ENCODE measurements at places on chromosomes 3 and 15.

- DNase-seq: no peak
Measured at GRCh38 chr3:183699238-183699947, 1.8 kb downstream of the YEATS2 start.

GRCh38 chr3:62376906-62377877 is 3.8 kb upstream of the FEZF2 start:
- no peak for DNase-seq

- no peak for DNase-seq
Measured at GRCh38 chr3:4986175-4986781, 7.0 kb downstream of the BHLHE40 start.

- DNase-seq: no peak
Measured at GRCh38 chr3:113507501-113508067, 7.4 kb downstream of the SPICE1 start.

DNA sequence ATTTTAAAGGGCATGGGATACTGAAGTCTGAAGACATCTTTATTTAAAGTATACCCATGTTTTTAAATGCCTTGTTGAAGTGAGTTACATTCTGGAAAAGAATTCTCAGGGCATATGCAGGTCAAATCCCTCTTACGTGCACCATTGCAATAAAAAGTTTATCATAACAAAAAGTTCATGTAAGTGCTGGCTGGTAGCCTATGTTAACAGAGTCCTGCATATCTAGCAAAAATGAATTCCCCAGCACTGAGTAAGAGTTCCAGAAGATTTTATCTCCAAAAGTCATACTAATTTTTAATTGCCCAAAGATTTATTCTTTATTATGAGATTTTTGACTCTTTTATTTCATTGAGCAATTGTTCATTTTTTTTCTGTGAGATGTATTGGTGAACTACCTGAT is 104.7 kb upstream of the ROBO1 start:
- no peak for DNase-seq

DNA sequence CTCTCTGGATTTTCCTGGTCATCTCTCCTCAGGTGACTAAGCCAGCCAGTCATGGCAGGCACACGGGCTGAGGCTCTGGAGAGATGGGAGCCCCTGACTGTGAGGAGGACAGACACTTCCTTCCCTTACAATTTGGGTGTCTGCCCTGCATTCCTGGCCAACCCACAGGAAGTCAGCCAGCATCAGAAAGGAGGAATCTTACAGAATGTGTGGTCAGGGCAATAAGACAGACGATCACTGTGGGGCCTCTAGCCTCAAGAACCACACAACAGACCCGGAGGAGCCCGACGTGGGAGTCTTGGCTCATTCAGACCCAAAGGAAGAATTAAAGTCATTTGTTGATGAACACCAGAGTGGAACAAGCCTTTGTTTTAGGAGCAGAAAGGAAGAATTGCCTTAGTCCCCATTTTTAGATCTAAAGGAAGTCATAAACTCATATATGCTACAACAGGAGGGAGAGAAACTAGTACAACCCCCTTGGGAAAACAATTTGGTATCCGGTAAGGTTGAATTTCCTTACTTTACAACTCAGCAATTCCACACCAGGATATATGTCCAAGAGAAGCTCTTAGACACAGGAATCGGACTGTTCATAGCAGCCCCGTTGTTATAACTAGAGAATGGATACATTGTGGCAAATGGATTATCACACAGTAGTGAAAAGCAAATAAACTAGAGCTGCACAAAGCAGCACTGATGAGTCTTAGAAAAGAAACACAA is 62.2 kb downstream of the ABTB1 start:
- no peak for DNase-seq

DNA sequence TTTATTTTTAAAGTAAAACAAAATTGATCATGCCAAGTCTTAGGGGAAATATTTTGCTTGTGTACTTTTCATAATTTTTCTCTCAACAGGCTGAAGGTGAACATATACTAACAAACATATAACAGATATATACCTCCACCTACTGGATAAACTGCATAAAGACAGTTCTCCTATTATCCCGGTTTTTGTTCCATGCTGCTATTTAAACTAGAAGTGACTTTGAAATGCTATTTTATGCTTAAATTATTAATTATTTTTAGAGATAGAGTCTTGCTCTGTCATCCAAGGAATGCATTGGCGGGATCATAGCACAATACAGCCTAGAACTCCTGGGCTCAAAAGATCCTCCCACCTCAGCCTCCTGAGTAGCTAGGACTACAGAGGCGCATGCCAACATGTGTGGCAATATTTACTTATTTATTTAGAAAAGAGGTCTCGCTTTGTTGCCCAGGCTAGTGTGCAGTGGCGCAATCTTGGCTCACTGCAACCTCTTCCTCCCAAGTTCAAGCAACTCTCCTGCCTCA is 49.8 kb downstream of the ST3GAL6 start:
- no peak for DNase-seq

GRCh38 chr3:65130782-65131181 is 443.0 kb upstream of the ADAMTS9 start:
- no peak for DNase-seq

GRCh38 chr3:40655551-40655950 is 130.8 kb downstream of the ZNF621 start:
- no peak for DNase-seq

GRCh38 chr3:5348229-5348902 is 160.9 kb downstream of the EDEM1 start:
- DNase-seq: no peak

DNA sequence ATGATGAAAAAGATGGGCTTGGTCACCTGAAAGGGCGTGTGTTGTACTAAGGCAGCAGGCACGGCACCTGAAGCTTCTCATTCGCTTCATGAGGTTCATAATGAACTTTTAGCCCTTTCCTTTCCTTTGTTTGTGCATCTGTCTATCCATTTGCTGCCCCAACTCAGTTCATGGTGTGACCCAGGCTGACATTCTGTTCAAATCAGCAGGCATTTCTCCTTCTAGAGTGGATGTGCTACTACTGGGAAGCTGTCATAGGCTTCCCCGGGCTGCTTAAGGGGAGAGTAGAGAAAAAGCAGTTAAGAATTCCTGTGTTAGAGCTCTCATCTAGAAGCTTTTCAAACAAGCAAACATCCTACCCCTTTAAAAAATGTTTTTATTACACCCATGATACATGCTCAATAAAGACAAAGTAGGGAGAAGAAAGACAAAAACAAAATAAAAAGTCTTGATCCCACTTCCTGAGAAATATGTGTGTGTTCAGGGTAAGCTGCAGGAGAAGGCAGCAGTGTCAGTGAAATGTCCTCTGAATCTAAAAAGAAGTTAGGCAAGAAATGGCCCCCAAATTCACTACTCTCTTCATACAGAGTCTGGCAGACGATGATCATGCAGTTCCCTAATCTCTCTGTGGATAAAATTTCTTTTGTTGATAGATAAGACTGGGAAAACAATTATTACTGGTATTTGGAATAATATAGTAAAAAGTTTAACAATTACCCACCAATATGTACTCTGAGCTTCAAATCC is 136.9 kb upstream of the PFN2 start:
- DNase-seq: no peak

GRCh38 chr3:14876921-14877333 is 58.2 kb downstream of the FGD5 start:
- no peak for DNase-seq

DNA sequence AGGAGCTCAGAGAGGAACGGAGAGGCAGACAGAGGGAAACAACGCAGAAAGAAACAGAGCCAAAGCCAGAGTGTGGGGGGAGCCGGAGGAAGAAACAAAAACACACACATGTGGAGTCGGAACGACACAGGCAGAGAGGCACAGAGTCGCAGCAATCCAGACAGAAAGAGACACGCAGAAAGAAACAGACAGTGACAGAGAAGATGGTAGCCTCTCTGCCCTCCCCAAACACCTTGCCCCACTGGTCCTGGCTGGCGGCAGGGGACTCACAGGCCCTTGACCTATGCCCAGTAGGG is 1.7 kb downstream of the NCKIPSD start:
- DNase-seq: no peak

- DNase-seq: no peak
Measured at GRCh38 chr3:86794361-86795065, 196.4 kb downstream of the VGLL3 start.

GRCh38 chr3:175338775-175339535 is 479.8 kb downstream of the NAALADL2 start:
- no peak for DNase-seq

- no peak for DNase-seq
Measured at GRCh38 chr15:46222826-46223225, 588.0 kb downstream of the SQOR start.

GRCh38 chr3:23115171-23115877 is 87.8 kb upstream of the UBE2E2 start:
- no peak for DNase-seq

GRCh38 chr3:111302063-111302462 is 230.4 kb downstream of the NECTIN3 start:
- no peak for DNase-seq

DNA sequence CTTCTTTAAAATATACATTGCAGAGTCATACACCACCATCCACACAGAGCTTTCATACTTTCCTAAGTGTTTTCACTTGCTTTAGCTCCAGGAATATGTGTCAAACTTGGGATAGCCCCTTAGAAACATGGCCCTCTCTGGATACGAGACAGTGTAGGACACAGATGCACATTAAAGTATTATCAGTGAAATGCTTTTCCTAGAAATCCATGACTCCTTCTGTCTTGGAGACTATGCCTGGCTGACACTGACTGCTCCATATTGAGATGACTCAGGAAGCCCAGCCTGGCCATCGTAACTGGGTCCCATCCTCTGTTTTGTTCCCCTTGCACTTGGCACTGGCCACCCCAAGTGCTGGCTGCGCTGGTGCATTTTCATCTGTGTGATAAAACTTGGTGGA is 204.8 kb downstream of the PDZRN3 start:
- no peak for DNase-seq

- DNase-seq: no peak
Measured at GRCh38 chr3:57298041-57298440, 5.6 kb upstream of the ASB14 start.

DNA sequence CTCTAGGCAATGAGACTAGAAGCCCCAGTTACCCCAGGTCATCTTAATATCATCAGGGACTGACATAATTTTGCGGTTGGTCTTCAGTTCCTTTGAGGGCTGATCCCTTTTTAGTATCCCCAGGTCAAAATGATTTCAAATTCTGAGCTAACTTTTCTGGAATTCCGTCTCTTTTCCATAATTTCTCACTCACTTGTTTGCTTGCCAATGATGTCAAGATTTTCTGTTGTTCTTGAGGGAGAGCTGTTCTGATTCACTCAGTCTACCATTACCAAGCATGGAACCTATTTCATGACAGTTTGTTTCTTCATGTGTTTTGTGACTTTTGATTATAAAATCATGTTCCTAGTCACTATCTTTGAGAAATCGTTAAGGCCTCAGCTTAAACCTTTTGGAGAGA is 190.5 kb upstream of the LYSMD4 start:
- DNase-seq: no peak

- DNase-seq: peak; percentile 8
Measured at GRCh38 chr3:131794766-131795388, 239.9 kb downstream of the CPNE4 start.

DNA sequence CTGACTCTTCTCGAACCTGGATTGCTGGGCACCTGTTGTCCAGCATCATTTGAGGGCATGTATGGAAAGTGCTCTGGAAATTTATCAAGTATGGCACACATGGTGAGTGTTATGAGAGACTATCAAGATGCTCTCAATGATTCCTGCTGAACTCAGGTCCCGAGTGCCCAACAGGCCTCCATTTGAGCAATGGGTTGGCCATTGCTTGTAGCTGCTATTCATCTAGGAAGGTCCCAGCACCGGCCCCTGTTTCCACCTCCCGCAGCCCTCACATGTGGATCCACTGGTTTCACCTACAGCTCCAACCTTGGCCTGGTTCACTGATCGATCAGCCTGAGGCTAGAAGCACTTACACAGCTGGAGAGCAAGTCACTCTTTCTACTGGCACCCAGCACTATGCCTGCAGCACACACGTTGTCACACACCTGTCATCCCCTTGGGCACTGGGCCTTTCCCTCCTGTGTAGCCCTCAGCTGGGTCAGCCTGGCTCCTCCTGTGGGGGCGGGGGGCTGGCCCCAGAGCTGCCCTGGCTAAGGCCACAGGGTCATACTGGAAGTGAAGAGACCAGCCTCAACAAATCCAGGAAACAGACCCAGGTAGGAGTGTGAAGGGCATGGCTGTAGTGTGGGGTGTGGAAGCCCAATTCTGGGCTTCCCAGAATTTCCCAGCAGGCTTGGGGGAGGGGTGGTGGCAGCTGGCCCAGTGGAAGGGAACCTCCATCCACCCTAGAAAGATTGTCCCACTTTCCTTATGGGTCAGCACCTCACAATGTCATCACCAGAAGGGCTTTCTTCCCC is 41.7 kb upstream of the SMAD3 start:
- no peak for DNase-seq

DNA sequence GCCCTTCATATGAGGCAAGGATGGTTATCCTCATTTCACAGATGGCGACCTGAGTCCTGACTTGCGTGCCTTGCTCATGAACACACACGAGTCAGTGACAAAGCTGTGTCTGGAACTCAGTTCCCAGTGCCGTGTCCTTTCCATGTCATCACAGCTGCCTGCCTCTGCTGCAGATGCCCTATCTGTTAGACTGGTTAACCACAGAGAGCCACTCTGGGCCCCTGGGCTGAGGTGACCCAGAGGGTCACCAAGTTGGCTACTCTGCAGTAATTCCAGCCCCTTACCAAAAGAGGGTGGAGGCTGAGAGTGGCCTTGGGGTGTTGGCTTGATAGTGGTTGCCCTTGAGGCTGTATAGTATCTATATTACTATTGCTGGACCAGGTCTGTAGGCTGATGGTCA is 41.0 kb downstream of the RAB11A start:
- DNase-seq: no peak

DNA sequence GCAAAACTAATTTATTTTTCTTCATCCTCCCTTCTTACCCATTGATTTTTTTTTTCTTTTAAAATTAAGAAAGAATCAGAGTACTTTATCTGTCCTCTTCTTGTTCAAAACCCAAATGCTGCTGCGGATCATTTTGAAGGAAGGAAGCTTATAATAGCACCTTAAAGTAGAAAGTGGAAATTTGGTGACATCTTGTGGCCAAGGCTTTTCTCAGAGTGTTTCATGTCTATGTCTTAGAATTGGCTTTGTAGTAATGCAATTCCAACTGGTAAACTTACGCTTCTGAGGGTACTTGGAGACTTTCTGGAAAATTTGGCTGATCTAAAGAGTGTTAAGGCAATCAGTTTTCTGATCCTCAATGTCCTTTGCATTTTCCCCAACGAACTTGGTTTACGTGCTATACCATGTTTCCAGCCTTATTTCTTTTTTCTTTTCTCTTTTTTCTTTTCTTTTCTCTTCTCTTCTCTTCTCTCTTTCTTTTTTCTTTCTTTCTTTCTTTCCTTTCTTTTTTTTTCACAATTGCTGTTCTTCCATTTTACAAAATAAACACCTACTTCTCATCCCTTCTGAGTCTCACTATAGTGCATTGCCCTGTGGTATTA is 30.7 kb downstream of the C3orf38 start:
- no peak for DNase-seq

All from activated T-helper 1 cell treated with anti-CD3 and anti-CD28 coated beads, Interleukin-12 subunit alpha, Interleukin-12 subunit beta, Interleukin-2, Interleukin-4 antibody, amounts not matched to agents 30 ng/mL and 10 ng/mL and 1 ng/mL, durations not matched to agents 14 hours and 24 hours and 36 hours (primary cell).